HS-5 (cell line): ENCODE measurements at places on chromosomes 7 and 10.

DNA sequence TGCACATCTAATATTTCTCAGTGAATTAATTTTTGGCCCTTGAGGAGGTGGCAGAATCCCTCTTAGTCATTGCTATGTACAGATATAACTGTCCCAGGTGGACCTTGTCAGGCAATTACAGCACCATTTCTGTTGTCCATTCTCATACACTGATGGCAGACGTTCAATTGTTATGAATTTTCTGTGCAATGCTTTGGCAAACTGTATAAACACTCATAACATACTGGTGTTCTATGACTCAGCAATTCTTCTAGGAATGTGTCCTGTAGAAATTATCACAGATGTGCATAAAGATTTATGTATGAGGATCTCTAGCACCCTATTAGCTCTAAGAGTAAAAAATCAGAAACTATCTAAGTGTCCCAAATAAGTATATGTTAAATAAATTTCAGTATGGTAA, 80.8 kb downstream of the DNAJB9 start:
- no peak for DNase-seq

- DNase-seq, result no peak
Measured at GRCh38 chr10:30970760-30971460, 60.8 kb downstream of the ZNF438 start.

- DNase-seq, result no peak
Measured at GRCh38 chr10:80530816-80531215, 6.9 kb upstream of the SH2D4B start.

- DNase-seq, result no peak
Measured at GRCh38 chr10:9926003-9926402, 1091.7 kb upstream of the CELF2 start.

GRCh38 chr10:132554053-132554990, 16.7 kb downstream of the INPP5A start:
- no peak for DNase-seq

DNA sequence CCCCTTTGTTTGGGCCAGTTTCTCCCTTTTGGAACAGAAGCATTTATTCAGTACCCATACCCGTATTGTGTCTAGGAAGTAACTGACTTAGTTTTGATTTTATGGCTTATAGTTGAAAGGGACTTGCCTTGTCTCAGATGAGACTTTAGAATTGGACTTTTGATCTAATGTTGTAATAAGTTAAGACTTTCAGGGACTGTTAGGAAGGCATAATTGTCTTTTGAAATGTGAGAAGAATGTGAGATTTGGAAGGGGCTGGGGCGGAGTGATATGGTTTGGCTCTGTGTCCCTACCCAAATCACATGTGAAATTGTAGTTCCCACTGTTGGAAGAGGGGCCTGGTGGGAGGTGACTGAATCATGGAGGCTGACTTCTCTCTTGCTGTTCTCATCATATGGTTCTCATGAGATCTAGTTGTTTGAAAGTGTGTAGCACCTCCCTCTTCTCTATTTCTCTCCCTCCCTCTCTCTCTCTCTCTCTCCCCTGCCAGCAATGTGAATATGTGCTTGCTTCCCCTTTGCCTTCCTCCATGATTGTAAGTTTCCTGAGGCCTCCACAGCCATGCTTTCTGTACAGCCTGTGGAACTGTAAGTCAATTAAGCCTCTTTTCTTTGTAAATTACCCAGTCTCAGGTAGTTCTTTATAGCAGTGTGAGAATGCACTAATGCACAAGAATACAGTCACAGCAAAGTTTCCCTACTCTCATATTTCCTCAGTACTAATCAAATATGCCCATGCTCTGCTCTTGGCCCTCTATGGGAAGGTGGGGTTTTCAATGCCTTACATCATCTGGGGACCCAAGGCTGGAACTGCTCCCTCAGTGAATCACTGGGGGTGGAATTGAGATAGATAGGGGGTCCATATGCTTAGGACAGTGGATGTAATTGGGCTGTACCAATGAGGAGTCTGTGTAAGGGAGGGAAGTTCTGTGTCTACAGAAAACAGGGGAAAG, 17.2 kb upstream of the AKR1C1 start:
- no peak for DNase-seq

GRCh38 chr7:18467011-18467410, 28.5 kb upstream of the HDAC9 start:
- no peak for DNase-seq

- DNase-seq, result no peak
Measured at GRCh38 chr10:128848810-128849209, 618.2 kb upstream of the MGMT start.
